ENCODE measurements at places on chromosomes 1 and 21. TPM values are rescaled to one million over a fixed set of nuclear protein-coding genes. Genes with fewer than 3 reads are reported as not detected.

- DNase-seq: peak; percentile 54
These were observed 10.6 kb upstream of the HLCS start for GRCh38 chr21:36976882-36977651.

GRCh38 chr1:228194436-228194835 is 13.4 kb upstream of the OBSCN start:
- DNase-seq: no peak

- no peak for DNase-seq
These were observed 22.5 kb downstream of the INTS3 start for GRCh38 chr1:153750026-153750995.

GRCh38 chr1:154512760-154513159 is 10.5 kb upstream of the SHE start:
- no peak for DNase-seq

KIF1B gene
- polyA plus RNA-seq: 13.3 TPM

Data from mammary epithelial cell (primary cell).